ENCODE measurements at places on chromosomes 16 and 17. TPM values are rescaled to one million over a fixed set of nuclear protein-coding genes. Genes with fewer than 3 reads are reported as not detected.

Gene SP2
- 2.2 TPM for total RNA-seq

Gene COPZ2
- 24.8 TPM for total RNA-seq

Gene CCL17
- not detected for total RNA-seq

Gene SERPINF2
- total RNA-seq = not detected

Gene USP6
- total RNA-seq = not detected

Gene MPP3
- 12.9 TPM for total RNA-seq

Gene C17orf107
- total RNA-seq = 0.59 TPM

Gene DNAAF8
- total RNA-seq = 0.59 TPM

Gene AMFR
- total RNA-seq = 164 TPM

Measured in subcutaneous preadipocyte (primary cell).